ENCODE measurements at places on chromosomes 5 and 9.

- DNase-seq = no peak
Measured at GRCh38 chr9:3903906-3904305, 378.1 kb upstream of the RFX3 start.

DNA sequence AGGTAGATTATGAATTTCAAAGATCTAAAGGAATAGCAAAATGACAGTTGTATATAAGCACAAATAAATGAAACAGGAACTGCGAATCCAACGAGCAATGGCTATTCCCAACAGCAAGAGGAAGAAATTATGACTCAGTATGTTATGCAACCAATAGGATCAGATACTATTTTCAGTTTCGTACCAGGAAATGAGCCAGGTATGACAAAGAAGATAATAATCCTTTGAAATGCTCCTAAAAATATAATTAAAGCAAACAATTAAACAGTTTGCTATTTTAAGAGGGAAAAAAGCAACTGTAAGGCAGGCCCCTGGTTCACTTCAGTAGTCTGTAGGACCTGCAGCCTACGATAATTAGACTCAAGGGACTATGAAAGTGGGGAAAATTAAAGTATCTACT lies 58.9 kb downstream of the AUH start:
- DNase-seq = no peak

DNA sequence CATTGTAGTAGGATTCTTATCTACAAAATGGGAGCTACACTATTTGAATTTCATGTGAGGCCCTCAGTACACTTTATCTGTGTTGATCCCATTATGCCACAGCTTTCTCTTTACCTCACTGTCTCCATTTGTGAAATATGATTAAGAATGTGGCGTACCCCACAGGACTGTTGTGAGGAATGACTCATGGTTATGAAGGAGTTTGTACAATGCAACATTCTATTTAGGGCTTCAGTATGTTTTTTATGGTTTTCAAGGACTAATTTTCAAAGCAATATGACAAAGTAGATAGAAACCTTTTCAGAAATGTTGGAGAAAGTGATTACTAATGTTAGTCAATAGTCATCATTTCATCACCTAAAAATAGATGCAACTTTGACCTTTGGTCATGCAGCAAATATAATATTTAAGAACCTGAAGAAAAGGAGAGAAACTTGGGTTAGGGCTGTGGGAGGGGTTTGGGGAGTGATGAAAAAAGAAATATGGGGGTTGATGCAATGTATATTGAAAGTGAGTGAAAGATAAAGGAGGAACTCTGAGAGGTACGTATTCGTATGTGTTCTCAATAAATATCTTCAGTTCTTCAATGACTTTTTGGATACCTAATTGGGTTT lies 53.7 kb upstream of the PIP5K1B start:
- no peak for DNase-seq

- no peak for DNase-seq
Measured at GRCh38 chr9:96450613-96451528, 902 bp downstream of the HABP4 start.

GRCh38 chr5:337563-338130 lies 16.1 kb downstream of the AHRR start:
- DNase-seq = no peak

- no peak for DNase-seq
Measured at GRCh38 chr5:174521449-174521848, 202.9 kb upstream of the MSX2 start.

DNA sequence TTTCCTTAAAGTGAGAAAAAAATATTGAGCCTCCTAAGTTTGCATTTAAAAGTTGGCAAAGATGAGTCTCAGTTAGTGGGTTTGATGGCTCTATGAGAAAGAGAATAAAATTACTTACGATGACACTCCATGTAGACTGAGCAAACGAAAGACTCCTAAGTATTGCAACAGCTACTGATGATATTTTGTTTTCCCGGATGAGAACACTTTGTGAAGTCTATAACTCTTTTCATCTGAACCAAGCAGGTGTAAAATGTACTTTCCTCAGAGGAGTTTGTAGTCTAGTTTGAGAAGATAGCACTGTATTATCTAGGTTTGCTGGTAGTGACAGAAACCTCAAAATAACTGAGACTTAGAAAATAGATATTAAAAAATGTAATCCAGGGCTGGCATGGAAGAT lies 1.7 kb upstream of the ITK start:
- no peak for DNase-seq

DNA sequence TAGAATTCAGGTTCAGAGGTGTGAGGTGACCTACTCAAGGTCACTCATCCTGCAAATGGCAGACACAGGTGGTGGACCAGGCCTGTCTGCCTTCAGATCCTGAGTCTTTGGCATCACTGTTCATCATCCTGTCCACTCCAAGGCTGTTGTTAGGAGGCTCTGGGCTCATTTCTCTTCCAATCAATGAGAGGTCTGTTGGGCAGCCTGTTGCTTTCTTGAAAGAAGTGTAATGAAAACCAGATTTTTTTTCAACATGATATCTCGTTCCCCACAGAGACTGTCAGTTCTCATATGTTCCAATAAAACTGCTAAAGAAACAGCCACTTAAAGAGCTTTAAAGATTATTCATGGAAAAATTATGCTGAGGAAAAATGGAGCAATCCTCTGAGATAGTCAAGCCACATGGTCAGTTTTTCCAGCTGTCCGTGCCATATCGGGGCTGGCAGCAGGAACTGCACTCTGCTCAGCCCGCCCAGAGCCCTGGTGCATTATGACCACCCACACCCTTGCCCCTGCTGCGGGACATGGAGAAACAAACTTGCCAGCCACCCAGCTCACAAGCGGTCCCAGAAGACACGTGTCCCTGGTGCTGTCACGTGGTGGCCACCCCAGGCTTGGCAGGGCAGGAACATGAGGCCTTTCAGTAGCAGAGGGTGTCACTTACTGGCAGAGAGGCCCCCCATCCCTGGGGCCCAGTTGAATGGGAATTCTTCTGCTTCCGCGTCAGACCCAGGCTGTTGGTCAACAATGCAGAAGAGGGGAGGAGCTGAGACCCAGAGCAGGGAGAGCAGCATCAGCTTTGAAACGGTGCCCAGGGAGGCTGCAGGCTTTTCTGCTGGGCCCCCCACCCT lies 63.7 kb upstream of the ANGPTL2 start:
- DNase-seq = no peak

- DNase-seq = no peak
Measured at GRCh38 chr5:3002230-3002629, 250.8 kb upstream of the IRX2 start.

- DNase-seq = no peak
Measured at GRCh38 chr5:674630-675011, 18.5 kb downstream of the TPPP start.

Data from activated CD8-positive, alpha-beta memory T cell treated with anti-CD3 and anti-CD28 coated beads for 4 hours (primary cell).